ENCODE measurements at places on chromosomes 16 and 17.

DNA sequence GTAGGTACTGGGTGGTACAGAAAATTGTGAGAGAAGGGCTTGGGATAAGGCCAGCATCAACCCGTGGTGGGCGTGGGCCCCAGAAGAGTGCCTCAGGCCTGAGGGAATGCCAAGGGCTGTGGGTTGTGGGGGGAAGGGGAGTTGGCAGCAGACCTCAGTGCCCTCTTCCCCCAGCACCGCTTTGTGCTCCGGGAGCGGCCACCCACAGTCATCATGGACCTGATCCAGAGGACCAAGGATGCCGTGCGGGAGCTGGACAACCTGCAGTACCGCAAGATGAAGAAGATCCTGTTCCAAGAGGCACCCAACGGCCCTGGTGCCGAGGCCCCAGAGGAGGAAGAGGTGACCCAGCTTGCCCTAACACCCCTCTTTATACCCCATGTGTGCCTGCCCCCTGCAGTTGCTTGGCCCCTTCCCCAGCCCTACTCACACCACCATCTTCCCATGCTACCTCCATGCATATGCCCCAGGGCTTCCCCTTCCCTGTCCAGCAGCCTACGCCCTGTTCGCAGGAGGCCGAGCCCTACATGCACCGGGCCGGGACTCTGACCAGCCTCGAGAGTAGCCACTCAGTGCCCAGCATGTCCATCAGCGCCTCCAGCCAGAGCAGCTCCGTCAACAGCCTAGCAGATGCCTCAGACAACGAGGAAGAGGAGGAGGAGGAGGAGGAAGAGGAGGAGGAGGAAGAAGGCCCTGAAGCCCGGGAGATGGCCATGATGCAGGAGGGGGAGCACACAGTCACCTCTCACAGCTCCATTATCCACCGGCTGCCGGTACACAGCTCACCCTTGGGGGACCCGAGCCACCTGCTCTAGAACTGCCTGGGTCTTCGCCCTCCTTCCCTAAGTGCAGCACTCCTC, 9.1 kb downstream of the TAOK2 start:
- DNase-seq, result no peak

- no peak for DNase-seq
Observed at GRCh38 chr17:59491353-59492090, 73.9 kb upstream of the DHX40 start.

- peak; percentile 71 for DNase-seq
Observed at GRCh38 chr17:80513892-80514291, 30.7 kb upstream of the RPTOR start.

DNA sequence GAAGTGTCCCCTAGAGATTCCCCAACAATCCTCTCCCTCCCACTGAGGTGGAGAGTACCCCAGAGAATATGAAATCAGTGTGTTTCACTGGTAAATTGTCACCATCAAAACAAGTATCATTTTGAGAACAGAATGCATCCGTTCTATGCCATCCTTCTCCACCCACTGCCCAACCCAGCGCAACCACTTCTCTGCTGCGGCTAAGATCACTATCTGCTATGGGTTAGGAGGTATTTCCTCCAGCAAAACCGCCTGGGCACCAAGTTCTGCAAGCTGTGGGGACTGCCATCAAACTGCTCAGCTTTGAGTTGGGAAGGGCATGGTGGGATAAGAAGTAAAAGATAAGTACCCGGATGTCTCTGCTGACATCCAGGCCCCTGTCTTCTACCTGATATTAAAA, 24.4 kb downstream of the CNTNAP1 start:
- no peak for DNase-seq

- DNase-seq, result no peak
Observed at GRCh38 chr17:28540231-28540630, 12.2 kb downstream of the UNC119 start.

DNA sequence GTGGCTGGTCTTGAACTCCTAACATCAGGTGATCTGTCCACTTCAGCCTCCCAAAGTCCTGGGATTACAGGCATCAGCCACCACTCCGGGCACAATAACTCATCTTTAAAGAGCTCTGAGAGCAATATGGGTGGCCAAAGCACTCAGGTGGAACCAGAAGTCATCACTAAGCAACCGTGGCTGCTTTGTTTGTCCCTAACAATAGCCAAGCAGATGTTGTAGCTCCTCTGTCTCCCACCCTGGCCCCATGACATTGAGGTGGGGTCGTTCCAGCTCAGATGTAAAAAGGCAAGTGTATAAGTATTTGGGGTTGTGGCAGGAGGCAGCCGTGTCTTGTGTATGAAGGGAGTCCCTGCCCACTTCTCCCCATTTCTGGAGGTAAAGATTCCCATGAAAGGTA, 3.7 kb upstream of the SCIMP start:
- DNase-seq, result no peak

GRCh38 chr17:50842506-50843149, 7.2 kb downstream of the WFIKKN2 start:
- no peak for DNase-seq
